Adrenal gland (tissue), 19 donors: ENCODE measurements at places on chromosomes 12 and 14. TPM values are rescaled to one million over a fixed set of nuclear protein-coding genes. Genes with fewer than 3 reads are reported as not detected.
A peak's percentile ranks its signal among the peaks of the same experiment; 100 is the strongest.

DNA sequence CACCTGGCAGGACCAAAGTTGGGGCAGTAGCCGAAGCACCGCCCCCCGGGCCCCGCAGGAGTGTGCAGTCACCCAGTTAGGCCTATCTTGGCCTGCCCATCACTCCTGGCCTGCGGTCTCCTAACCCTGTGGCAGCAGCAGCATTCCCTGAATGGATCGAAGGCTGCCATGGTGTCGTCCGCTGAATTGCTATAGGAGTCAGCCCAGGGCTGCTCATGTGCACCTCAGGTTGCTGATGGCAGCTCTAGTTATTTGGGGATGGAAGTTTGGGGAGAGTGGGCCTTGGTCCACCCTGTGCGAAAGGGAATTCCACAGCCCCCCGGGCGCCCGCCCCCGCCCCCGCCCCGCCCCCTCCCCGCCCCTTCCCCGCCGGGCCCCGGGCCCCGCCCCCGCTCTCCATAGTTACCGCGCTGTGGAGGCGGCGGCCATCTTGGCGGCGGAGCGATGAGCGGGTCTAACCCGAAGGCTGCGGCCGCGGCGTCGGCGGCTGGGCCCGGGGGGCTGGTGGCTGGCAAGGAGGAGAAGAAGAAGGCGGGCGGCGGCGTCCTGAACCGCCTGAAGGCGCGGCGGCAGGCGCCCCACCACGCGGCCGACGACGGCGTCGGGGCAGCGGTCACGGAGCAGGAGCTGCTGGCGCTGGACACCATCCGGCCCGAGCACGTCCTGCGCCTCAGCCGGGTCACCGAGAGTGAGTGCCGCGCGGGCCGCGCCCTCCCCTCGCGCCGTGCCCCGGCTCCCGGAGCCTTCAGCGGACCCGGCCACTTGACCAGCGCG, at the start of gene UNC119B:
TSS of gene UNC119B (plus strand) at position 428 of the 774 bp plus-strand sequence. CDS start at position 445, 17 bp downstream.
- H3K27me3 ChIP-seq, result no peaks in the 10 kb centered on the region
- peak within 1 kb of the TSS; percentile 82 for H3K27ac ChIP-seq
- H3K4me3 ChIP-seq, result peak within 1 kb of the TSS; percentile 80
- H3K36me3 ChIP-seq, result peaks cover 18% of the 10 kb centered on the region
- peaks cover 25% of the 10 kb centered on the region for H3K4me1 ChIP-seq

Gene KIF21A
- 5.9 TPM for total RNA-seq

Gene ARID2
- total RNA-seq, result 17.1 TPM

DNA sequence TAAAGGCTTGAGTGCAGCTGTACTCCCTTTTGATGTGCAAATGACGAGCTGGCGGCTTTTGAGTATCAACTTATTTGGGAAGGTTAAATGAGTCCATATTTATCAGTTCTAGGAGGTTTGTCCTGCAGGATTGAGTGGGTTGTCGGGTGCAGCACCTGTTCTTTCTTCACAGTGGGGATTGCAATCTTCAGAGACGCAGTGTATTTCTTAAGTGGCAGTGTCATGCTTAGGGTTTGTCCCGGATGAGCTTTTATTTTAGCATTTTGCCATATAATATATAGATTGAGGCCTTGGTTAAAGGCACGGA, 1.2 kb downstream of the FUT8 start:
- H3K4me1 ChIP-seq, result peaks cover 15% of the 10 kb centered on the region
- H3K27ac ChIP-seq, result peak overlapping the region; percentile 94
- DNase-seq, result no peak
- H3K36me3 ChIP-seq, result no peaks in the 10 kb centered on the region

GRCh38 chr14:90574188-90575131, 177.6 kb downstream of the CALM1 start:
- no peaks in the 10 kb centered on the region for H3K4me1 ChIP-seq
- no peaks in the 10 kb centered on the region for H3K36me3 ChIP-seq
- no peak for DNase-seq
- no peak overlapping the region for H3K27ac ChIP-seq
- no peaks in the 10 kb centered on the region for H3K27me3 ChIP-seq

Gene DCN
- total RNA-seq, result 1,360 TPM

- no peak overlapping the region for H3K4me3 ChIP-seq
- DNase-seq, result no peak
- no peaks in the 10 kb centered on the region for H3K36me3 ChIP-seq
- H3K27ac ChIP-seq, result no peak overlapping the region
- H3K4me1 ChIP-seq, result no peaks in the 10 kb centered on the region
These were observed 160.8 kb upstream of the GZMB start for GRCh38 chr14:24794644-24795305.

DNA sequence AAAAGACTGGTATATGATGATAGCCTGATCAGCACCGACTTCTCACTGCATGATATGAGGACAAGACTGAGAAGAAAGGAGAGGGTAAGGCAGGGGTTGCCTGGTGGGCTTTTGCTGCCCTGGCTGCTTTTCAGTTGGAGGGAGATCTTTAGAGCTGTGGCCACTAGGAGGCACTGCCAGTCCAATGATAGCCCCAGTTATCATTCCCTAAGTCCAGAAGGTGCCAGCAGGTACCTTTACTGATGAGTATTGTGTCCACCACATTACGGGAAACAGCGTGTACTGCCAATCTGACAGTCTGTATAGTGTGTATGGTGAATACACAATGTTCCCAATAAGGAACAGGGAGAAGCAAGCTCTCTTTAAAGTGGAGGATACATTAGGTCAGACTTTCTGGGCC, 55.8 kb upstream of the CCDC175 start:
- no peak overlapping the region for H3K4me3 ChIP-seq
- no peaks in the 10 kb centered on the region for H3K4me1 ChIP-seq
- H3K27me3 ChIP-seq, result peaks cover 22% of the 10 kb centered on the region
- no peak overlapping the region for H3K27ac ChIP-seq

Gene KRT71
- total RNA-seq, result not detected

DNA sequence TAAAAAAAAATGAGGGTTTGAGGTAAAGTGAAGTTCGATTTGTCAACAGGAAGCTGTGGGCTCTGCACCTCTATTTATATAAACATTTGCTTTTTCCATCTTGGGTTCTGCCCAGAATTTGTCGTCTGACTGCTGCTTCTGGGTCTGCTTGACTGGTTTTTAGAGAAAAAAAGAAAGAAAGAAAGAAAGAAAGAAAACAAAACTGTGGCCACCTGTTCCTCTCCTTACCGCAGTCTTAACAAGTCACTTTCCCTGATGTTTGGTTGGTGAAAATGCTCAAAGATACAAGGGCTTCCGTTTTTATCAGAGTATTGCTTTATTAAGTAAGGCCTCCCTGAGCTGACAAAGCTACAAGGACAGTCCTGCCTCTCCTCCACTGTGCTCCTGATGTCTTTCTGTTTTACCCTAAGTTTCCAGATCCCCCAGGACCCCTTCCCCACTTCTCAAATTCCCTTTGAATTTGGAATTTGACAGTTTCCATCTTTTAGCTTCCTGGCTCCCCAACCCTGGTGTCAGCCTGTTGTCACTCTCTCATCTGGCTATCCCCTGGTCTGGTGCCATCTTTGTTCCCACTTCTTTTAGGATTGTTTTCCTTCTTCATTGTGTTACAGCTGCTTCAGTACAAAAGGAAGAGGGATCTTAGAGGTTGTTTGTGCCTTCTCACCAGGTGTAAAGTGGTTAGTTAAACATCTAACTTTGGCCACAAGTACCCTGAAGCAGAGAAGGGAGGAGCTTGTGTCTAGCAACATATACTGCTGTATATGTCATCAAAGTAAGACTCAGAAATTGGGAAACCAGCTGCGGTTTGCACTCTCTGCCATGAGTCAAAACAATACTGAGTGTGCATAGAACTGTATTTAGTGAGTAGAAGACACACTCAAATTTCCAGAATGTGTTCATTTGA, 18.0 kb downstream of the MFAP5 start:
- no peaks in the 10 kb centered on the region for H3K36me3 ChIP-seq
- DNase-seq, result no peak
- no peak overlapping the region for H3K27ac ChIP-seq
- H3K27me3 ChIP-seq, result peaks cover 5% of the 10 kb centered on the region
- H3K4me1 ChIP-seq, result no peaks in the 10 kb centered on the region
- H3K4me3 ChIP-seq, result no peak overlapping the region

DNA sequence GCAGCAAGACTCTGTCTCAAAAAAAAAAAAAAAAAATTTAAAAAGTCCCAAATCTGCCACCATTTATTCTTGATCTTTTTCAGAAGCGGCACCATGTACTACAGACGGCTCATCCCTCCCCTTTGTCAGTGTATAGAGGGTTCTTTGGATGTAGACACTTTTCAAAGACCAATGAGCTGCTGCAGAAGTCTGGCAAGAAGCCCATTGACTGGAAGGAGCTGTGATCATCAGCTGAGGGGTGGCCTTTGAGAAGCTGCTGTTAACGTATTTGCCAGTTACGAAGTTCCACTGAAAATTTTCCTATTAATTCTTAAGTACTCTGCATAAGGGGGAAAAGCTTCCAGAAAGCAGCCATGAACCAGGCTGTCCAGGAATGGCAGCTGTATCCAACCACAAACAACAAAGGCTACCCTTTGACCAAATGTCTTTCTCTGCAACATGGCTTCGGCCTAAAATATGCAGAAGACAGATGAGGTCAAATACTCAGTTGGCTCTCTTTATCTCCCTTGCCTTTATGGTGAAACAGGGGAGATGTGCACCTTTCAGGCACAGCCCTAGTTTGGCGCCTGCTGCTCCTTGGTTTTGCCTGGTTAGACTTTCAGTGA, 6.5 kb upstream of the ACACB start:
- H3K27ac ChIP-seq, result peak overlapping the region; percentile 90
- H3K27me3 ChIP-seq, result no peaks in the 10 kb centered on the region
- H3K4me1 ChIP-seq, result peaks cover 38% of the 10 kb centered on the region
- H3K4me3 ChIP-seq, result no peak overlapping the region
- H3K36me3 ChIP-seq, result peaks cover 37% of the 10 kb centered on the region
- DNase-seq, result no peak
